Fibroblast of skin of abdomen (primary cell): ENCODE measurements at places on chromosomes 4 and X.

GRCh38 chr4:184647266-184648053 lies 1.8 kb downstream of the CASP3 start:
- DNase-seq, result no peak

GRCh38 chr4:107304699-107305286 lies 268.7 kb upstream of the DKK2 start:
- DNase-seq, result no peak

GRCh38 chrX:16440446-16440845 lies 209.5 kb upstream of the S100G start:
- no peak for DNase-seq

- no peak for DNase-seq
These were observed 567.4 kb upstream of the GALNT7 start for GRCh38 chr4:172601195-172601594.

- DNase-seq, result no peak
These were observed 20.9 kb downstream of the PAGE4 start for GRCh38 chrX:49850028-49850427.

GRCh38 chr4:47791965-47792364 lies 45.9 kb downstream of the CORIN start:
- no peak for DNase-seq

DNA sequence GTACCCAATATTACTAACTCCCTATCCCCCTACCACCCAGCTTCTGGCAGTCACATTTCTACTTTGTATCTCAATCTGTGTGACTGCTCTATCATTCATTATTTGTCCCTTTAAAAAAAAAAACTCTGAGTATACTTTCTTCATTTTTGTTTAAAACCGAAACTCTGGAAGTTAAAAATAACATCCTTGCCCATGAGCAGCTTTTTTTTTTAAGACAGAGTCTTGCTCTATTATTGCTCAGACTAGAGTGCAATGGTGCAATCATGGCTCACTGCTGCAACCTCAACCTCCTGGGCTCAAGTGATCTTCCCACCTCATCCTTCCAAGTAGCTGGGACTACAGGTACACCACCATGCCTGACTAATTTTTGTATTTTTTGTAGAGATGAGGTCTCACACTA lies 15.8 kb downstream of the UBE2K start:
- peak; percentile 35 for DNase-seq

- DNase-seq, result no peak
These were observed 42.9 kb upstream of the HS3ST1 start for GRCh38 chr4:11471618-11472017.

DNA sequence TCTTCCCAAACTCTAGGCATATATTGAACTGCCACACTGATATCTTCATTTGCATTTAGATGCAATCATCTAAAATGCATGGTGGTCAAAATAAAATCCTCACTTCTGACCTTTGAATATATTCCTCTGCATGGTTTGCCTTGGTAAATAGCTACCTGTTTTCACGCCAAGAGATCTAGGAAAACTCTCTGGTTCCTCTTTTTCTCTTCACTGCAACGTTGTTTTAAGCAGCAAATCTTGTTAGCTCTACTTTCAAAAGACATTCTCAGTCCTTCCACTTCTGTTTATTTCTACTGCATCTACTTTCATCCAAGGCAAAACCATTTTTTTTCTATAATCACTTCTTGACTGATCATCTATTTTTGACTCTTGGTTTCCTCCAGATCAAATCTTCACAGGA lies 1001.6 kb upstream of the GRID2 start:
- DNase-seq, result no peak

GRCh38 chr4:108030332-108030731 lies 40.6 kb downstream of the HADH start:
- DNase-seq, result peak; percentile 58

DNA sequence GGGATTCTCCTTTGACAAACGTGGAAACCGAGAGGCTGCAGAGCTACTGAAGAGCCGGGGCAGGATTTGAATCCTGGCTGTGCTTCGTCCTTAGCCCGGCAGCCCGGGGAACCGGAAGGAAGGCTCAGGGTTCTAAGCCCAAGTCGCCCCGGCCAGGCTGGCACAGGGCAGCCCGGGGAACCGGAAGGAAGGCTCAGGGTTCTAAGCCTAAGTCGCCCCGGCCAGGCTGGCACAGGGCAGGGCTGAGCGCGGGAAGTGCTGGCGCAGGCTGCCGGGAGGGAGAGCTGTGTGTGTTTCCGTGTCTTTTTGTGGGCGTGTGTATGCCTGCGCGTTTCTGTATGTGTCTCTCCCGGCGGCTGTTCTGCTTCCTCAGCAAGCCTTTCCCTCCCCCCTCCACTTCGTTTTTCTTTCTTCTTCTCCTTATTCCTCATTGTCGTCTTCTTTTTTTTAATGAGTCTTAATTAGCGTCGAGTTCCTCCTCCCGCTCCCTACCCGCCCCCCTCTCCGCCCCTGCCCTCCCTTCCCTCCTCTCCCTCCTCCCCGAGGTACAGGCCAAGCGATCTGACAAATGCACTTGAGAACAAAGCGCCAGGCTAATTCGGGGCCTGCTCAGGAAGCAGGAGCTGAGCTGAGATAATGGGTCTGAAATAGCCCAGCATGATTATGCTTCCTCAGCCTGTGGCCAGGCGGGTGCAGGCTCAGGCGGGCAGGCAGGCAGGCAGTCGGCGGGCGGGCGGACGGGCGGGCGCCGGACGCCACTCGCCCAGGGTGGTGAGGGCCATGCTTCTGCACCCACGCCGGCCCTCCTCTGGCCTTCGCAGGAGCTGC lies 65.9 kb downstream of the EFNB1 start:
- peak; percentile 33 for DNase-seq

DNA sequence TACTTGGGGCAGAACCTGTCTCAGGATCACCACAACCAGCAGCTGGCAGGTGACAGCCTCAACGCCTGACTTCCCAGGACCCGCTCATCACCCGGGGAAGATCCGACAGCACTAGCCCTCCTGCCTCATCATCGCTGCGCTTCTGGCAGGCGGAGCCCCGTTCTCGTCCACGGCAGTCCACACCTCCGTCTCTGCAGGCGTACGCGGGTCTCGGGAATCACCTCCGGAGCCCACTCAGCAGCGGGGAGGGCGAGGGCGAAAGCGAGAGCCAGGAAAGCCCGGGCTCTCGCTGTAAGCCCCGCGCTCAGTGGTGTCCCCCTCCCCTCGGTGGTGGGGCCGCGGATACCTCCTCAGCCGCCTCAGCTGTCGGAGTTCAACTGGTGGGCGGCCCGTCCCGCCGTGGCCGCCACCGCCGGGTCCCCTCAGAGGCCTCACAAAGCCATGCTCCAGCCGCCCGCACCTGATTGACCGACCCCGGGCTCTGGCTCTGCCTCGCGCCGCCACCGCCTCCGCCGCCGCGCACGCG lies 518 bp upstream of the CNKSR2 start:
- no peak for DNase-seq

GRCh38 chr4:18442957-18443356 lies 421.4 kb upstream of the LCORL start:
- DNase-seq, result no peak

- no peak for DNase-seq
These were observed 37.7 kb downstream of the ETDC start for GRCh38 chrX:135346975-135347374.

GRCh38 chrX:129797251-129797906 lies 17.6 kb downstream of the SASH3 start:
- DNase-seq, result no peak

GRCh38 chrX:30941898-30942297 lies 52.8 kb upstream of the TAB3 start:
- DNase-seq, result no peak

GRCh38 chrX:87517571-87518141 lies at the start of gene KLHL4:
TSS of gene KLHL4 (plus strand) at chrX:87517802. CDS start at chrX:87517894, 92 bp downstream.
- DNase-seq, result peak; percentile 69

- peak; percentile 72 for DNase-seq
These were observed 31.0 kb upstream of the TLR3 start for GRCh38 chr4:186037692-186038658.

GRCh38 chrX:68942104-68942503 lies 113.3 kb downstream of the EFNB1 start:
- no peak for DNase-seq

DNA sequence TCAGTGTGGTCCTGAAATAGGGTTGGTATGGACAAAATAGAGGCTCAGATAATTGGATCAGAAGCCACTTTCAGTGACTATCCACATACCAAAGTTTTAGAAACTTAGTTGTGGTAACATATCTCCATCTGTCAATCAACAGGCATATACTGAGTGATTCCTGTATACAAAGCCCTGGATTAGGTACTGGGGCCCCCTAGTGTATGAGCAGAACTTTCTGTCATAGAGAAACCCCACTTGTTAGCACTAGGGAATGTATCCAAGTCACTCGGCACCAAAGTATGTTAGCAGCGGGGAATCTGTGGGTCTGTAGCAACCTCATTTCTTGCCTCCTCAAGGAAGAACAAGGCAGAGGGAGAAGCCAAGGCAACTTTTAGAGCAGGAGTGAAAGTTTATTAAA lies 50.7 kb downstream of the MAP7D3 start:
- peak; percentile 48 for DNase-seq

- no peak for DNase-seq
These were observed 106.8 kb upstream of the RAI2 start for GRCh38 chrX:17967888-17968287.

DNA sequence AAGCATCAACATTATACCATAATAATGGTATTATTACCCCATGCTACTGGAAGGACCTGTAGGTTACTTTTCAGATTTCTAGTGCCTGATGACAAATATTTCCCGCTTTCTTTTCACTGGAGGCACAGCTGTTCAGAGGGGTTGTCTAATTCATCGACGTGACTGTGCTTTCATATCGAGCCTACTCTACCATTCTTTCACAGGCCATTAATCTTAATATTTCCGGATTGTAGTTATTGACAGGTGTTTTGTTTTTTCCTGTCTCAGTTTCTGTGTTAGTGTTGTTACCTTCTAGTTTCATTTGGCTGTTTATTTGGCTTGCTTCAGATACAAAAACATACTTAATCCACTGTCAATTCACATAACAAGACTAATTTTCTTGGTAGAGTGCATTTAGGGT lies 330.9 kb downstream of the SPOCK3 start:
- DNase-seq, result no peak

DNA sequence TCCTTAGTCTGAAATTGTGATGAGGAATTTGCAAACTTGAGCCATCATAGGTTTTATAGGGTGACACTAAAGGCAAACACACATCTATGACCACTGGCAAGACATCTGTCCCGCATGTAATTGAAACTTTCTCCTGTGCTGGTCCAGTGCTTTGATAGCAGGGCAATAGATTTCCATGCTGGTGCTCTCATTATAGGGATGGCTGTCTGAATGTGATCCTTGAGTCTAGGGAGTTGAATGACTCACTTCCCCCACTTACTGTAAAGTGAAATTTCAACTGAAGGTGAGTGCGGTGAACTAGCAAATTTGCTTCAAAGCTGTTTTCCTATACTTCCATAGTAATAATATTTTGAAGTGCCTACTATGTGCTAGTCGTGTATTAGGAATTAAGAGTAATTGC lies 1630.0 kb downstream of the STIM2 start:
- DNase-seq, result peak; percentile 2

- DNase-seq, result no peak
These were observed 770.3 kb downstream of the NLGN4X start for GRCh38 chrX:5458300-5458842.

- DNase-seq, result peak; percentile 21
These were observed 102.6 kb upstream of the PRKX start for GRCh38 chrX:3815896-3816664.

- no peak for DNase-seq
These were observed 5.8 kb downstream of the TAFAZZIN start for GRCh38 chrX:154417157-154417556.

- DNase-seq, result peak; percentile 0
These were observed 181.7 kb upstream of the IGFBP7 start for GRCh38 chr4:57291911-57292310.

GRCh38 chrX:130623518-130623917 lies 221.7 kb downstream of the RBMX2 start:
- DNase-seq, result no peak

DNA sequence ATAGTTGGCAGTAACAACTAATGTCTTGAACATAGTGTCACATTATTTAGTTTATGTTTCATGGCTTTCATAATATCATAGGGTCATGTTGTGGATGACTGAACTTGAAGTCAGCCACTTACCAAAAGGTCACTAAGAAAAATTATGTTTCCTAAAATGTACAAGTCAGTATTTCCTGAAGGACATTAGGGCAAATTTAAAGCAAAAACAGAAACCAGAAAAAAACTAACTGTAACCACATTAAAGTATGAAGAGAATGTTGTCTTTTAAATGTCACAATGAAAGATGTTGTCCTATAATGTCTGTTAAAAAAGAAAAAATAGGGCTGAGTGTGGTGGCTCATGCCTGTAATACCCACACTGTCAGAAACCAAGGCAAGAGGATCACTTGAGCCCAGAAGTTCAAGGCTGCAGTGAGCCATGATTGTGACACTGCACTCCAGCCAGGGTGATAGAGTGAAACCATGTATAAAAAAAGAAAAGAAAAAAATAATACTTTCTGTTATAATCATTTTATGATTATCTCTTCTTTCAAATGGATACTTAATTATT lies 55.8 kb downstream of the HHIP start:
- DNase-seq, result no peak

- DNase-seq, result no peak
These were observed 22.2 kb upstream of the SPARCL1 start for GRCh38 chr4:87551361-87551760.

- DNase-seq, result peak; percentile 88
These were observed 13.9 kb upstream of the PLAC8 start for GRCh38 chr4:83128240-83128929.

DNA sequence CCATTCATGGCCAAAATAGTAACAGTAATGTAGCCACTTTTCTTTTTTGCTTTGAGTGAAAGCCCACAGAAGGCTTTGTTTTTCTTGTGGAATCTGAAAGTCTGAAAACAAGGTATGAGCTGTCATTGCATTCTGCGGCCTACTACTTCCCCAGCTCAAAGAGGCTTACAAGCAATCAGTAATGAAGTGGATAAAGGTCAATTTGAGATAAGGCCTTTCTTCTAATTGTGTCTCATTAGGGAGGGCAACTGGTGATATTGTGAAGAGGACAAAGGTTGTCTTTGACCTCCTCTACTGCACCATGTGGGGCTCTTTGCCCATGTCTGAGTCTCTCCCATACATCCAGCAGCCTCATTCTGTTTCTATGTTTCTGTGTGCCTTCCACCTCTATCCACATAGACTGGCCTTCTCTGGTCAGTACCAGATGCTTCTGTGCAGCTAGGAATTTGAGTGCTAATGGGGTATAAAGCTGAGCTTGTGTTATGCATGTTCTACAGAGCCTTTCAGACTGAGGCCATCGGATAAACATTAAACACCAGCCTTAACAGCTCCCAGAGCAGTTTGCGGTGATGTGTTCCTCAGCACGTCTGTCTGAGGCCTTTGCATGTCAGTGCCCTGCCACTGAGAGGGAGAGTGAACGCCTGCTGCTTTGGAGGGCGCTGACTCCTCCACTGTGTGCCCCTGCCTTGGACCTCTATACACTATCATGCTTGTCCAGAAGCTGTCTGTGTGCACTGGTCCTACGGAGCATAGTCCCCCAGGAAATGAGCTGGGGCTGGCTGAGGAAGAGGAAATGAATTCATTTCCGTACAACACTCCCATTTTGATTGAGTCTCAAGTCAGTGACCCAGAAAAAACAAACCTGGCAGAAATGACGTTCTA lies 80.2 kb downstream of the SH2D1A start:
- no peak for DNase-seq

GRCh38 chr4:53702334-53703266 lies 111.3 kb upstream of the LNX1 start:
- peak; percentile 81 for DNase-seq

GRCh38 chr4:183515411-183515810 lies 10.6 kb downstream of the ING2 start:
- DNase-seq, result no peak
